ENCODE measurements at places on chromosomes 11 and 22.

DNA sequence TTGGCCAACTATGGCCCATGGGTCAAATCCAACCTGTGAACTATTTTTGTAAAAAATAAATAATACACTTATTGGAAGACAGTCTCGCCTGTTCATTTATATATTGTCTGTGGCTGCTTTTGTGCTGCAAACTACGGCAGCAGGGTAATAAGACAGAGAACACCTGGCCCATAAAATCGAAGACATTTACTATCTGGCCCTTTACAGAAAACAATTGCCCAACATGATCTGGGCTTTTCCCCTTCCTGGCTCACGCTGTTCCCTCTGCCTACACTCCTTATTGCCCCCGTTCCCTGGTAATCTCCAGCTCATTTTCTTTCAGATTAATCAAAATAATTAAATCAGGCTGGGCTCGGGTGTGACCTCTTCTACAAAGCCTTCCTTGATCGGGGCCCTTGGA is 5.6 kb downstream of the PLAAT2 start:
- no peak for DNase-seq

DNA sequence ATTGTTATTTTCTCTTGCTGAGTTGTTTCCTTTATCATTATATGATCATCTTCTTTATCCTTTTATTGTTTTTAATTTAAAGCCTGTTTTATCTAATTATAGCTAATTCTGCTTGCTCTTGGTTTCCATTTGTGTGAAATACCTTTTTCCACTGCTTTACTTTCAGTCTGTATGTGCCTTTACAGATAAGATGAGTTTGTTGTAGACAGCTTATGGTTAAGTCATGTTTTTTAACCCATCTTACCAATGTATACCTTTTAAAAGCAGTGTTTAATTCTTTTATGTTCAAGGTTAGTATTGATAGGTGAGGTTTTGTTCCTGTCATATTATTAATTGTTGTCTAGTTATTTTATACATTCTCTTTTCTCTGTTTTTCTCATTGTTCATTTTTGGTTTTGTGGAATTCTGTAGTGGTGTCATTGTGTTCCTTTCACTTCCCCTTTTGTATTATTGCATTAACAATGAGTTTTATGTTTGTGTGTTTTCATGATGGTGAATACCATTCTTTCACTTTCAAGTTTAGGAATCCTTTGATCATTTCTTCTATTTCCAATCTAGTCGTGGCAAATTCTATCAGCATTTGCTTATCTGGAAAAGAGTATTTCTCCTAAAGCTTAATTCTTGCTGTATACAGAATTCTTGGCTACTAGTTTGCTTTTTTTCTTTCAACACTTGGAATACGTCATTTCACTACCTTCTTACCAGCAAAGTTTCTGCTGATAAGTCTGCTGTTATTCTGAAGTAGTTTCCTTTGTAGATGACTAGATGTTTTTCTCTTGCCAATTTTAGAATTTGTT is 21.8 kb downstream of the OR5AN1 start:
- no peak for DNase-seq

DNA sequence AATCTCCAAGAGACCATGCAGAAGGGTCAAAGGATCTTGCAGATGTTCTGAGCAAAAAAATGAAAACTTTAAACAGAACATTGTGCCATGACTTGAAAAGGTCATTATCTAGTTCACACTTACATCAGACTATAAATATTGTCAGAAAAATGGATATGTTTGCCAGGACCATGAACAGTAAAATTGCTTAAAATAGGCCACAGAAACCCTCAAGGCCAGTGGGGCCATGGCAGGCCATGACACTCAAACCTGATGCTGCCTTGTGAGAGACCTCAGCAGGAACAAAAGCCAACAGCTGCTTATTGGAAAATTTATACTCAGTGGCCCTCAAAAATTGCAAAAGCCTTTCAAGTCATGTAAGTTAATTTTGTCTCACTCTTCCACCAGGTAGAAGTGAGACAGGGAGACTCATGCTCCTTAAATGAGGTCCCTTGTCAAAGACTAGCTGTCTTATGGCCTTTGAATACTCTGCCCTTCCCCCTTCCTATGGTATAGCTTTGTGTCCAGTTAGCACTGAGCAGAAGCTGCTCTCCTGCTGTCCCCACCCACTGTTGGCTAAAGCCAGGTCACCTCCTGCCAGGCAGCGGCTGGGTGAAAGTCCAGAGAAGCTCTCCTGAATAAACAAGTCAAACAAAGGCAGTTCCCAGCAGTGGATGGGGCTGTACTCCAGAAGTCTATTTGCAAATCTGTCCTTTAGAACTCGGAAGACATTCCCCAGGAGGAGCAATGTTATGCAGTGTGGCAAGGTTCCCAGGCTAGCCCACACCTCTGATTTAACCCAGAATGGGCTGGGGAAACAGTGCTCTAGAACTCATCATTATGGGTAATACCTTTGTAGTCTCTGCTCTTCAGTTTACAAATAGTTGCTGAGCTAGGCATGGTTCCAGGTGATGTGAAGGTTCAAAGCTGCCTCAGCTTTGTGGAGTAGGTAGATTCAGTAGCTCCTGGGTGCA is 21.4 kb downstream of the ADM start:
- DNase-seq: no peak

DNA sequence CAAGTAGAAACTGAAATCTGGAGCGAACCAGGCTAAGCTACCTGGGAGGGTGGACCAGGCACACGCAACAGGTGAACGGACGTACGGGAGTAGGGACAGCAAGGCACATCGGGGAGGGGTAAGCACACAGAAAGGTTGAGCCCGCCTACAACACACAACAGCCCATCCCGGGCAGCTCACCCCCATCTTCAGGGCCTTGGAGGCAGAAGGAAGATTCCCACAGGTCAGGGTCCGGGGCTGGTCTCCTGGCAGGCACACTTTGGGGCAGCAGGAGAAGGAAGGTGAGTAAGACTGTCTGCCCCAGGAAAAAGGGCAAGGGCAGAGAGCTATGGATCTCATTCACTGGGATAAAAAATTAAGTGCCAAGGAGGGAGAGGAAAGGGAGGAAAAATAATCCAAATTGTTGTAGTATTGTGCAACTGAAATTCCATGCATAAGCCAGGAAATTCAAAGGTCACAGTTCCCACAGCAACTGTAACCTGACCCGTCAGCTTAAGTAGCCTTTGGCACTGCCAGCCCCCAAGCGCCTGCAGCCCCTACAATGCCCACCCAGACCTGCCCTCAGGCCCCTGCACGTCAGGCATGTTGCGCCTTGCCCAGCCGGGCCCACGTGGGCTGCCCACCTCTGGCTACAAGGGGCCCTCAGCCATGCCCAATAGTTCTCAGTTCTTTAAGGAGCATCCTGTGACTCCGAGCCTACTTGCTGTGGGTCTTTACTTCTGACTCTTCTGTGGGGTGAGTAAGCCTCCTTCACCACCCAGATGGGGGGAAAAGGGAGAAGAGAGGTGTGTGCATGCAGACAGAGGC is 51.8 kb downstream of the MICAL3 start:
- DNase-seq: no peak

DNA sequence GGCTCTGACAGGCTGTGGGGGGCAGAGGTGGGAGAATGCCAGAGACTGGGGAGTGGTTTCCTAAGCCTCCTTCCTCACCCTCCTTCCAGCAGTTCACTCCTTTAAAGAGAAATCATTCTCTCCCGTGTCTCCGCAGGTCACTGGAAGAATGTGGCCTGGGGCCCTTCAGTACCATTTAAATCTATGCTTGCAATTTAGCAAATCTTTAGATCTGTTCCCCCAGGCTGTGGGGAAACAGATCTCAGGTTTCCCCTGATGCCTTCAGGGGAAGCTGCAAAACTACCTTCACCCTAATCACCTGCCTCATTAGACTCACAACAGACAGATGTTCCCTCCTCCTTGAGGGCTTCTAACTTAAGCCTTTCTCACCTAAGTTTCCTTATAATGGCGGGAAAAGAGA is 55.3 kb downstream of the KIRREL3 start:
- DNase-seq: no peak

DNA sequence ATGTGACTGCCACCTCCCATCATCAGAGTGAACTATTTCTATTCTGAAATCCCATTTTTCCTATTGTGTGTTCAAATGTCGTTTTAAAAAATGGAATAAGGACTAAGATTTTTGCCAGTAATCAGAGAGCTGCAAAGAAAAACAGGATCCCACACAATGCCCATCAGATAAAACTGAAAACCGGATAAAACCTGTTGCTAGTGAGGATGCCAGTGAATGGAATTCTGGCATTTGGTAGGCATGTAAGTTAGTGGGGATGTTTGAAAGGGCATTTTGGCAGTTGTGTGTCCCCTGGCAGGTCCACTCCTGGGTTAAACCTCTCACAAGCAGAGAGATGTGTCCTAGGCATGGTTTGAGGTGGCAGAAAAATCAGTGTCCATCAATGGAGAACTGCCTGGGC is 6.2 kb downstream of the DRAP1 start:
- DNase-seq: no peak

All from fibroblast of skin of left biceps (primary cell).